ENCODE measurements at places on chromosomes 2 and 18. TPM values are rescaled to one million over a fixed set of nuclear protein-coding genes. Genes with fewer than 3 reads are reported as not detected.

CARF gene
- 8.6 TPM for total RNA-seq

MEX3C gene
- total RNA-seq: 39.8 TPM

CRACDL gene
- not detected for total RNA-seq

SH3BP4 gene
- 74.8 TPM for total RNA-seq

LYG2 gene
- not detected for total RNA-seq

BARD1 gene
- total RNA-seq: 30.3 TPM

CD207 gene
- total RNA-seq: not detected

MPP4 gene
- 0.26 TPM for total RNA-seq

MYCN gene
- not detected for total RNA-seq

KCNG2 gene
- total RNA-seq: 6.4 TPM

FAHD2B gene
- 7.3 TPM for total RNA-seq

RNF125 gene
- total RNA-seq: 0.33 TPM

DNER gene
- 0.26 TPM for total RNA-seq

RPRM gene
- total RNA-seq: not detected

STON1 gene
- total RNA-seq: 12.1 TPM

SPP2 gene
- total RNA-seq: not detected

PHLPP1 gene
- 5.0 TPM for total RNA-seq

B4GALT6 gene
- total RNA-seq: 1.5 TPM

TMEM178A gene
- 0.26 TPM for total RNA-seq

NLRC4 gene
- total RNA-seq: not detected

MRO gene
- total RNA-seq: under 0.01 TPM

TSPYL6 gene
- not detected for total RNA-seq

TRAF3IP1 gene
- total RNA-seq: 7.7 TPM

C2orf66 gene
- 0.26 TPM for total RNA-seq

FOXD4L1 gene
- total RNA-seq: 0.17 TPM

SLC5A7 gene
- total RNA-seq: not detected

LYPD6B gene
- total RNA-seq: not detected

CHST9 gene
- not detected for total RNA-seq

PROKR1 gene
- not detected for total RNA-seq

MCM6 gene
- total RNA-seq: 11.2 TPM

MDH1B gene
- 1.8 TPM for total RNA-seq

MYO7B gene
- under 0.01 TPM for total RNA-seq

IL36A gene
- not detected for total RNA-seq

TMEM169 gene
- 0.26 TPM for total RNA-seq
